ENCODE measurements at places on chromosomes 3 and 15.

DNA sequence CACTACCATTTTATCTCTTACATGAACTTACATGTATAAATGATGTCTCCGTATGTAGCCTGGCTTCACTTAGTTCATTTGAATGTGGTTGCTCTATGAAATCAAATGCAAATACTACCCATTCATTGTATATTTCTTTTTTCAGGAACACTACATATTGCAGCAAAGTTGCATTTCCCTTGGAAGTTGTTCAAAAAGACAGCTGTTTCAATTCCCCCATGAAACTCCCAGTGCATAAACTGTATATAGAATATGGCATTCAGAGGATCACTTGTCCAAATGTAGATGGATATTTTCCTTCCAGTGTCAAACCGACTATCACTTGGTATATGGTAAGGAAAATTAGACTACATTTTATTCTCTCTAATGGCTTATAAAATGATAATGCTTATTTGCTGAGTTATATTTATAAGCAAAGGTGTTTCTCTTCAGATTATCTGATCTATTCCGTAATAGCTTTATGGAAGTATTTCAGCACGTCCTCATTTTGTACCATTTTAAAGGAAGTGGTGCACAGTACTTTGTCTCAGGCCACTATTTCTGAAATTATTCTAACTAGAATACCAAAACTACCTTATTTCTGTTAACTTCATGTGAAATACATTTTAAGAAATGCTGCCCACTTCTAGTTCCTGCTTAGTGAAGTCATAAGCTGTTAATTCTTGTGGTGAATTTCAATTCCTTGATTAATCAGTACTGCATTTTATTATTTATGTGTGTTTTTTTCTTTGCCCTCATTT lies 95.1 kb downstream of the IL1RAP start:
- no peak for DNase-seq

DNA sequence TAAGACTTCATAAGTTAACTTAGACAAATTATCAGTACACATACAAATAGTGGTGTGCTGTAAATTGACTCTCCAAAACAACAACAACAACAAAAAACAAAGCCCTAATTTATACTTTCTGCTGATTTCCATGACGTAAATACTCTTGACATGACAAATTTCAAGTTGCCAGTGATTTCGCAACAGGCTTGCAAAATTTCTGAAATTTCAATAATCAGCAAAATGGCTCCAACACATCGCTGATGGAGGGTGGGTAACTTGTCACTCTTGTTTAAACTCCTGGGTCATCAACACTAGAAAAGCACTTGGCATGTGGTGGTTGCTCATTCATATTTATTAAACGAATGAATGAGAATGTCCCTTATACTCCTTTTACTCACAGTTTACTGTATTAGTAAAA lies 205.2 kb upstream of the SATB1 start:
- no peak for DNase-seq

- no peak for DNase-seq
These were observed 65.3 kb downstream of the ADAMTS17 start for GRCh38 chr15:100276506-100276905.

DNA sequence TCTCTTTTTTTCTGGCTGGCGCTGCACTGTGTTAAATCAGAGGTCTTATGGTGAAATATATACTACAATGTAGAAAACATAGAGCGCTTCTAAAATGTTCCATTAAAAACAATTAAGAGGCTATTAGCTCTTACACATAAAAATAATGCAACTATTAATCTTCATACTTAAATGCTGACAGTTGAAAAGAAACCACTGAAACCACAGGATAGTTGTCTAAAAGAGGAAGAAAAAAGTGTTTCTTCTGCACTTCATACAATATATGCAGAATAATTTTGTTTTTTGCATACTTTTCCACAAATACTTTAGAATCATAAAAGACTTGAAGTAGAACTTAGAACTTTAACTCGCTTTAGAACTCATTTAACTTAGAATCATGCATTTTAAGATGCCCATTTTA lies 170.5 kb downstream of the PYDC2 start:
- no peak for DNase-seq

GRCh38 chr3:7692866-7693265 lies 808.8 kb upstream of the LMCD1 start:
- no peak for DNase-seq

GRCh38 chr3:127172211-127172610 lies 20.7 kb upstream of the PRR23E start:
- no peak for DNase-seq

GRCh38 chr3:44893097-44893496 lies 18.7 kb downstream of the TGM4 start:
- DNase-seq, result peak; percentile 69

DNA sequence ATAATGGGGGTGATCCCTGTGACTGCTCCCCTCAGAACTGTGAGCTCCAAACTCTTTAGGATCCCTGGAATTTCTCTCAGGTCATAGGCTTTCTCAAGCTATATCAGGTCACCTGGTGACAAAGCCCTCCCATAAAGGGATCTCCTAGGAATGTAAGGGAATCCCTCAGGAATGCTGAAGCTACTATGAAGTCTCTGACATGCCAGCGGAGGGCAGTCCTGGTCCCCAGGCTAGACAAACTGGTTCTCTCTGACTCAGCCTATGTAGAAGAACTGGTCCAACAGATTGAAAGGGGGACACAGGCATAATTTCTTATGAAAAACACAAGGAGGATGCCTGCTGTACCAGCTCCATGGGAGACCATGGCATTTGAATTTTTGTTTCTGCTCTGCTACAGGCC lies 6.7 kb downstream of the LPCAT4 start:
- no peak for DNase-seq

DNA sequence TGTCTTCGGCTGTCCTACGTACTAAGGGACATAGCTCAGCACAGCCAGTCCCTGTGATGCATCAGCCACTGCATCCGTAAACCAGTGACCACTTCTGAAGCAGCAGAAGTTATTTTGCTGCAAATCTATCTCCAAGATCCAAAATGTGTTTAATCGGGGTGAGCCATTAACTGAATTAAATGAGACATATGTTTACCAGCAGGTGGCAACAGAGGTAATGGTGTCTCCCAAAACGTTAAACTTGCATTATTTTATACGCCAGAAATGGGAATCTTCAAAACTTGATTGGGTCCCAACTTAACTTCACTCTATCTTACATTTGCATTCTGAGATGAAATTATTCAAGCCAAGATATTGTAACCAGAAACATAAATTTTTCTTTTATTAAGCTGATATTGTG lies 75.3 kb upstream of the BOC start:
- DNase-seq, result peak; percentile 62

- DNase-seq, result no peak
These were observed 10.3 kb downstream of the U2SURP start for GRCh38 chr3:143011705-143012104.

GRCh38 chr3:73753985-73754384 lies 129.2 kb upstream of the PDZRN3 start:
- no peak for DNase-seq

DNA sequence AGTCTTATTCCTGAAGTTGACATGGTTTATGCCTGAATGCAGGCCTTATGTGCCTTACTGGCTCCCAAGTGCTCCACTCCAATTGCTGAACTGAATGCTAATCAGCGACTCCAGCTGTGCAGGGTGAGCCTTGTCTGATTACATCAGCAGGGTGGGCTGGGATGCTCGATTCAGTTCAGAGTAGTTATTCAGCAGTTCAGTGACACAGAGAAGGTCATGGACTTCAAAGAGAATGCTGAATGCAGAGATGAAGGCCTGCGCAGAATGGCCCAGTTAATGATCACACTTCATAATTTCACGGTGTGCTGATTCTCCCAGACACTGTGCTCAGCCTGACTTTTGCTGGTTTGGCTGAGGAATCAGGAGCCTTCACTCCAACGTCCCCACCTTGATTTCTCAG lies 63.6 kb downstream of the CLDN1 start:
- no peak for DNase-seq

- peak; percentile 39 for DNase-seq
These were observed 79.6 kb upstream of the DCBLD2 start for GRCh38 chr3:98980915-98981596.

GRCh38 chr15:83290236-83290635 lies 5.8 kb upstream of the BNC1 start:
- DNase-seq, result no peak

GRCh38 chr3:99758502-99759177 lies 59.0 kb upstream of the CMSS1 start:
- DNase-seq, result no peak

DNA sequence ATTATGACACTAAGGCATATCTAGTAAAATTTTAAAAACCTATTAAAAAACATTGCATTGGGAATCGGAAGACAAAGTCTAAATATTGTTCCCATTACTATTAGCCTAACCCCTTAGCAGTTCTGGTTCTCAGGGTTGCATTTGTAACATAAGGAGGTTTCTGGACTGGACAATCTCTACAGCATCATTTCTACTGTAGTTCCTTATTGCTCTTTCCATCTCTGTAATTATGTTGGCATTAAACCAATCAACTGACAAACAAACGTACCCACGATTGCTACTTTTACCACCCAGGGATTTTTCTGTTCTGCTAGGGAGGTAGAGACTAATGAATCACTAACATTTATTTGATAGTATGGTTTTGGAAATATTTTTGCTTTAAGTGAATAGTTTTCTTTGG lies 190.8 kb downstream of the CBLB start:
- no peak for DNase-seq

DNA sequence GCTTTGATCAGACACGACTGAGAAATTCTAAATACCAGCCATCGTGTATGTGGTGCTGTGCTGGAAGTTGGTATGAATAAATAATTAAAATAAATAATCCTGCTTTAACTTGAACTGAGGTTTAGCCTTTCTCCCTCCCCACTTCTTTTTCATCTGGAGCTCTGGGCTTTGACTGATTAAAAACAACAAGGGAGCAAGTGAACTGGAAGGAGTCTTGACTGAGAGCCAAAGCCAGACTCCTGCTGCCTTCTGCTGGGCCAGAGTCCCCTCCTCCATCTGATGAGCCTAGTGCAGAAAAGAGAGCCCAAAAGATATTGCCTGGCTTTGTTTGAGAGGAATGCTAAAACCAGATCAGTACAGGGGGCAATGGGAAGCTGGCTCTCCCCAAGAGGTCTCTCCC lies 96.0 kb downstream of the CCNL1 start:
- no peak for DNase-seq

- peak; percentile 48 for DNase-seq
These were observed 223.5 kb upstream of the PROK2 start for GRCh38 chr3:72008226-72008996.

GRCh38 chr3:64815789-64816188 lies 128.0 kb upstream of the ADAMTS9 start:
- peak; percentile 39 for DNase-seq

GRCh38 chr3:133570139-133570936 lies 3.1 kb upstream of the CDV3 start:
- peak; percentile 93 for DNase-seq

DNA sequence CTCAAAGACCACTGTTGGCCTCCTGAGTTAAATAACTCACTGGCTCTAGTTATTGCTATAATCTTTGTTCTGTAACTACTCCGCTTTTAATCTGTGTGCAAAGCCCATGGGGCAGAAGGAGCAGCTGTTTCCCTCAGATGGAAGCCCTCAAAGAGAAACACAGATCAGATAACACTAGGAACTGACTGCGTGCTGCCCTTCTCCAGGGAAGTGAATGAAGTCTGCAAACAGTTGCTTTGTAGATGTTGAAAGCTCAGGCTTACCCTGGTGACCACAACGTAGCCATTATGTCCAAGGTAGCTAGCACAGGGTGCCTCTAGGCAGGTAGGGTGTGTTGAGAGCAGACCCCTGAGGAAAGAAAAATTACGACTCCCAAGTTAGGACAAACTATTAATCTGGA lies 152.3 kb upstream of the STAC start:
- DNase-seq, result no peak

GRCh38 chr3:30042274-30042859 lies 564.0 kb upstream of the TGFBR2 start:
- DNase-seq, result peak; percentile 90

- DNase-seq, result no peak
These were observed 388.7 kb downstream of the FOXP1 start for GRCh38 chr3:71194785-71195184.

- peak; percentile 61 for DNase-seq
These were observed 30.4 kb downstream of the ZNF662 start for GRCh38 chr3:42936157-42936981.

GRCh38 chr3:115470254-115470653 lies 153.1 kb upstream of the GAP43 start:
- no peak for DNase-seq

DNA sequence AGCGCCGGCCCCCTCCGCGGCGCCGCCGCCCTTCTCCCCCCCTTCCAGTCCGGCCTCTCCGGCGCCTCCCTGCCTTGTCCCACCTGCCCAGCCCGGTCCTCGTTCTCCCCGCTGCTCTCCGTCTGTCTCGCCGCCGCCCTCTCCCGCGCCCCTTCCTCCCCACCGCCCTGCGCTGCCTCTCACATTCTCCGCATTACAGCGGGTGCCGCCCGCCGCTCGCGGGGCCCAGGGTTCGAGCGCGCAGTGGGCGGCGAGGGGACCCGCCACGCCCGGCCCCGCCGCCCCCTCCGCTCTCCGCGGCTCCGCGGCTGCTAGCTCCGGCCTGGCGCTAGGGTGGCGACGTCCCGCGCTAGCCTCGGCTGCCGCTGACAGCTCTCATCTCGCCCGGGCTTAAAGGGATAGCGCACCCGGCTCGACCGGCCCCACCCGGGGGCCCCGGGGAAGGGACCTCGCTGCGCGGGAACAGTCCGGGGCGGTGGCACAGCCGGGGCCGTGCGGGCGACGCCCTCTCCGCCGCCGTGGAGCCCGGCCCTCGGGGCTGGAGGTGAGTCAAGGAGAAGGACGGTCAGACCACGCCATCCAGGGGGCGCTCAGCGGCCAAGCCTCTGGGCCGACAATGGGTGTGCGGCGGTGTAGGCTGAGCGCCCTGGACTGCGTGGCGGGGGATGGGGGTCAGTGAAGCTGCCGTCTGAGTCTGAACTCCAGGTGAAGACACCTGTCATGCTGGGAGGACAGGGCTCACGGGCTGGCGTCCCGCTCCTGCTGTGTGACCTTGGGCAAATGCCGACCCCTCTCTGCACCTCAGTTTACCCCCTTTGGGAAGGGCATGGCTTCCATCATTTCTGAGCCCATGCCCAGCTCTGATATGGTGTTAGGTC lies 187.4 kb upstream of the LINGO1 start:
- no peak for DNase-seq

- DNase-seq, result peak; percentile 48
These were observed 153.2 kb downstream of the UNC13C start for GRCh38 chr15:54131410-54131809.

- DNase-seq, result no peak
These were observed 45.0 kb downstream of the SLC12A6 start for GRCh38 chr15:34292621-34293020.

GRCh38 chr15:96583671-96584070 lies 253.2 kb downstream of the NR2F2 start:
- DNase-seq, result peak; percentile 8
